ENCODE measurements at places on chromosomes 1 and 21.

- DNase-seq: no peak
Observed at GRCh38 chr1:175062339-175062738, 5.3 kb upstream of the TNN start.

DNA sequence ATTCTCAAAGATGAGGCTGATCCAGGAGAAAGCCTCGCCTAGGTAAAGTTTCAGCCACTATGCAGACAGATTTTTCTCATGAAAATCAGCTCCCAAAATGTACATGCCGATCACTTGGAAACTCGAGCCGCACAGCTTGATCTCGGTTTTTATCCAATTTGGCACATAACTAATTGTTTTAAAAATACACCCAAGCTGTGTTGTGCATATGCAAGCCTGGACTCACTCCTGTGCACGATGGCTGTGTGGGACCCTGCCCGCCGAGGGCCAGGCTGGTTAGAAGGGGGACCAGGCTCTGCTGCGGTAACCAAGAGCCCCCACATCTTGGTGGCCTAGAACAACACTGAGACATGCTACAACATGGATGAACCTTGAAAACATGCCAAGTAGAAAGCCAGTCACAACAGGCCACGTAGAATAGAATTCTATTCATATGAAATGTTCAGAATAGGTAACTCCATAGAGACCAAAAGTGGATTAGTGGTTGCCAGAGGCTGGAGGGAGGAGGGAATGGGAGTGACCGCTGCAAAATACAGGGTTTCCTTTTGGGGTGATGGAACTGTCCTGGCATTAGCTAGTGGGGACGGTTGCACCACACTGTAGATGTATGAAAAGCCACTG, 16.1 kb upstream of the LDLRAP1 start:
- DNase-seq: no peak

DNA sequence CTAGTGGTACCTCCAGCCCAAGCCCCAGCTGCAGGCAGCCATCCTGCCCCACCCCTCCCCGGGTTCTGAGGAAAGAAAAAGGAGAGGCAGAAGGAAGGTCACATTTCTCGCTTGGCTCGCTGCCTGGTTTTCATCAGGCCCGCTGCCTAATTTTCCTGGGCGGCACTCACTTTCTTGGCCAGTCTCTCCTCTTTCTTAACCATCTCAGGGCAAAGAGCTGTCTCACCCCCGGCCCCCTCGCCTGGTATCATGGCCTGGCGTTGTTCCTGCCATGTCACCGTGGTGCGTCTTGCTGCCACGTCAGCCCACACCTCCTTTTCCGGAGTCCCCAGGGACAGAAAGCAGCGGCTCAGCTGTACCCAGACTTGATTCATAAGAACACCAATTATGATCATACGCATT, 26.6 kb upstream of the CASZ1 start:
- no peak for DNase-seq

- DNase-seq: peak; percentile 93
Observed at GRCh38 chr1:226967665-226968064, 27.6 kb downstream of the COQ8A start.

- peak; percentile 28 for DNase-seq
Observed at GRCh38 chr1:28110555-28110954, 22.1 kb upstream of the EYA3 start.

DNA sequence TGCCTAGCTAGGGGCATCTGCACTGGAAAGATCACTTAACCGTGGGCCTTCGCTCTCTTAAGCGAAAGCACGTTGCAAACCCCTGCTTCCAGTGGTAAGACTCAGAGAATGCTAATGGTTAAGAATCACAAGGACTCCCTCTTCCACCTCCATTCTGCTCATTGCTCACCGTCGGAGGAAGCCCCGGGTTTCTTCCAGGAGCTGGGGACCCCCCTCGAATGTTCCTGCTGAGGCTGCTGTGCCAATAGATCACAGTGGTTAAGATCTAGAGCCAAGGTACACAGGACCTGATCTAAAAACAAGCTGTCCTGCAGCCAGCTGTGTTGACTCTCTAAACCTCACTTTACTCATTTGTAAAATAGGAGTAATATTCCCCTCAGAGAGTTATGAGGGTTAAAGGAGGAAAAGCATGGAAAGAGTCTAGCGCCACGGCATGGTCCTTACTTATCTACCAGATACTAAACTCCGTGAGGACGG, 765 bp downstream of the VAMP3 start:
- DNase-seq: no peak

DNA sequence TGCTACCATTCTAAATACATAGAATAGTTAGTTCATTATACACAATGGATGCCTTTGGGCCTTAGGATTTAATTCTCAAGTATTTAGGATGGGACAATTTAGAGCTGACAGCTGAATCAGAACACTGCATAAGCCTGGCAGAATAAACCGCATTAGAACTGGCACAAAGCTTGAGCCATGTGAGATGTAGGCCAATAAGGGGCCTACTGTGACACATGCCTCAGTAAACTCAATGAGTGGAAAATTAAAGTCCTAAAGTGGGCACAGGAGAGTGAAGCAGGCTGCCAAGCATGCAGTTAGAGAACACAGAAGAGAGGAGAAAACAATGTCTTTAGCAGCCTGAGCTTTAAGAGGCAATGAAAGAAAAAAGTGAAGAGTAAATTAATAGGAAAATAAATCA, 24.3 kb downstream of the SCYL3 start:
- no peak for DNase-seq

- DNase-seq: no peak
Observed at GRCh38 chr1:30305061-30305460, 418.3 kb downstream of the MATN1 start.

- DNase-seq: no peak
Observed at GRCh38 chr1:16125483-16125882, 30.4 kb downstream of the EPHA2 start.

DNA sequence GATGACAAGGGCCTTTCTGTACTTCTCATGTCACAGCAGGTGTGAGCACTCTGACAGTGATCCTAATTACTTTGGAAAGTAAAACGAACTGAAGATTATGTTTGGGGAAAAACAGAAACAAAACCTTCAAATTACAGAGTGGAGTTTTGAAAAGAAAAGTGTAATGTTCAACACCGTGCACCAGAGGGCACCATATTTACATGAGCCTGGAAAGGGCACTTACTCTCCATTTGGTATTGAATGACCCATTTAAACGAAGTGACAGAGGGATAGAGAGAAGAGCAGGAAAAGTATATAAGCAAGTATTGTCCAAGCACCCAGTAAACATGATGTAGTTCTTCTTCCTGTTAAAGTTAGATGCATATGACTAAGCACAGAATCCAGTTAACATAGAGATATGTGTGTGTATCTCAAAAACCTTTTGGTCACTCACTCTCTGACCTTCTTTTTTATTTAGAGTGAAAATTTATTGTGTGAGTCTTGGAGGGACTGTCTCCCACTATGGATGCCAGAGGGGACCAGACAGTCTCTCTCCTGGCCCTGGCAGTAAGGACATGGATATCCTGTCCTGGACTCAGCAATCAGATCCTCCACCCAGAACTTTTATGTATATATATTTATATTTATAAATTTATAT, 3.8 kb upstream of the RGSL1 start:
- DNase-seq: peak; percentile 39

GRCh38 chr1:5620997-5621396, 371.2 kb downstream of the NPHP4 start:
- DNase-seq: no peak

GRCh38 chr1:224343679-224344078, 13.0 kb upstream of the CNIH4 start:
- peak; percentile 13 for DNase-seq

DNA sequence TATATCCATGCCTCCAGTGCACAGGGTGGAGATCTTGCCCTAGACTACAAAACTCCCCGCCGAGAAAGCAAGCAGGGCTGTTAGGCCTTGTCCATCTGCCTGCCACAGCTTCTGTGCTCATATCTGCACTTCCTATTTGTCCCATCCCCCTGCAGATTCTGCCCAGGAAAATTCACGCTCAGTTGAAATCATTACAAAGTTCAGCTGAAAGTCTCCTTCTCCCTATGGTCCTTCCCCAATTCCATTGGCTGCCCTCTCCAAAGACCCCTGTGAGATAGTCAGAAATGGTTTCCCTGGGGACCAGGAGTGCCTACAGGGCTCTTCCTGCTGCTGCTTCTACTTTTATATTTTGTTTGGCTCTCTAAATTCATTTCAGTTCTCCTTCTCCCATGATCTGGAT, 63.2 kb downstream of the DTL start:
- DNase-seq: no peak

GRCh38 chr1:4963251-4963650, 308.8 kb downstream of the AJAP1 start:
- DNase-seq: no peak

DNA sequence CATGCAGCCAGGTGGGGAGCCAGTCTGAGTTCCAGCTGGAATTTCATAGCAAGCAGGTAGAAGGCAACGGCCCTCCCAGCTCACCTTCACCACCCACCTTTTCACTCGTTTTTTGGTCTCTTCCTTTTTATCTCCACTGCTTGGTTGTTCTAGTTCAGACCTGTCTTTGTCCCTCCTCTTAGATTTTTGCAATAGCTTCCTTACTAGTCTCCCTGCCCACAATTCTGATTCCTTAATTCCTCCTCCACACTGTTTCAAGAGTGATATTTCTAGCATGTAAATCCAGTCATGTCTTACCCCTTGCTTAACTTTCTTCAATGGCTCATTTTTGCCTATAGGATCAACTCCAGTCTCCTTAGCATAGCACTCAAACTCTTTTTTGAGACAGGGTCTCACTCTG, 119.6 kb downstream of the TMEM53 start:
- DNase-seq: peak; percentile 50

GRCh38 chr21:43686811-43687565, 27.6 kb downstream of the RRP1B start:
- no peak for DNase-seq

- no peak for DNase-seq
Observed at GRCh38 chr1:109837852-109838570, 72.6 kb upstream of the CSF1 start.

DNA sequence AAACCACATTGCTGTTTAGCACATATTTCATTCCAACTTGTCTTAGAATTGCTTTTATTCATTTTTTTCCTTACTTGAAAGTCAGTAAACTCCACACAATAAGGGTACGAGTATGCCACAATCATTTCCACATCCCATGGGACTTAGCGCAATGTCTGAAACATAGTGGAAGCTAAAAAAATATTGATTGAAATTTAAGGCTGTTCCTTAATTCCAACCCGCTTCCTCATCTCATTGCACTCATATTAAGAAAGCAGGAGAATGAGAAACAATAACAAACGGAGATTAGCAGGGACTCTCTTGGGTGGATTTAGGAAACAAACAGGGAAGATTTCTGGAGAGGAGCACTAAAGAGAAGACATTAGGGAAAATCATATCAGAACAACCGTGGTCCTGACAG, 39.3 kb upstream of the RGS4 start:
- DNase-seq: no peak
